ENCODE measurements at places on chromosomes 6 and 20.

DNA sequence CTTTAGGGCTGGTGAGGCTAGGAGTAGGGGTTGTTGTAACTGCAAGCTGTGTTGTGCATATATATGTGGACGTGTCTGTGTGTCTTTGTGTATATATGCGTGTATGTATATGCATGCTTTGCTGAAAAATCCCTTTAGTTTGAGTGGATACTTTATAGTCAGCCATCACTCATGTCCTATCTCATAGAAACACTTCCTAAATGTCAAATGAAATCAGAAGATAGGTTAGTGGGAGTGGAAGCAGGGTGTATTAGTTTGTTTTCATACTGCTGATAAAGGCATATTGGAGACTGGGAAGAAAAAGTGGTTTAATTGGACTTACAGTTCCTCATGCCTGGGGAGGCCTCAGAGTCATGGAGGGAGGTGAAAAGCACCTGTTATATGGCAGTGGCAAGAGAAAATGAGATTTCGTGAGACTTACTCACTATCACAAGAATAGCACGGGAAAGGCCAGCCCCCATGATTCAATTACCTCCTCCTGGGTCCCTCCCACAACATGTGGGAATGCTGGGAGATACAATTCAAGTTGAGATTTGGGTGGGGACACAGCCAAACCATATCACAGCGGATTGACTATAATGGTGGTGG is 131.1 kb downstream of the JARID2 start:
- DNase-seq: no peak

GRCh38 chr6:146781836-146782235 is 183.1 kb downstream of the ADGB start:
- DNase-seq: no peak

GRCh38 chr6:40669343-40669742 is 82.2 kb upstream of the LRFN2 start:
- DNase-seq: peak; percentile 26

DNA sequence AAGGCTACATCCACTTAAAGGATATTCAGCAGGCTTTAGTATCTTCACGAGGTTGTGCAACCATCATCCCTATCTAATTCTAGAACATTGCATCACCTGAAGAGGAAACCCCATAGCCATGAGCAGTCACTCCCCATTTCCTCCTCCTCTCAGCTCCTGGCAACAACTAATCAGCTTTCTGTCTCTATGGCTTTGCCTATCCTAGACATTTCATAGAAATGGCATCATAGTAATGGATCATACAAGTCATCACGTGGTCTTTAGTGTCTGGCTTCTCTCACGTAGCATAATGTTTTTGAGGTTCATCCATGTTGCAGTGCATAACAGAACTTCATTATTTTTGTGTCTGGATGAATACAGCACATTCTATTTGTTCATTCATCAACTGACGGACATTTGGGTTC is 20.5 kb downstream of the SNAI1 start:
- no peak for DNase-seq

- DNase-seq: no peak
Measured at GRCh38 chr6:69816569-69816968, 19.8 kb upstream of the LMBRD1 start.

DNA sequence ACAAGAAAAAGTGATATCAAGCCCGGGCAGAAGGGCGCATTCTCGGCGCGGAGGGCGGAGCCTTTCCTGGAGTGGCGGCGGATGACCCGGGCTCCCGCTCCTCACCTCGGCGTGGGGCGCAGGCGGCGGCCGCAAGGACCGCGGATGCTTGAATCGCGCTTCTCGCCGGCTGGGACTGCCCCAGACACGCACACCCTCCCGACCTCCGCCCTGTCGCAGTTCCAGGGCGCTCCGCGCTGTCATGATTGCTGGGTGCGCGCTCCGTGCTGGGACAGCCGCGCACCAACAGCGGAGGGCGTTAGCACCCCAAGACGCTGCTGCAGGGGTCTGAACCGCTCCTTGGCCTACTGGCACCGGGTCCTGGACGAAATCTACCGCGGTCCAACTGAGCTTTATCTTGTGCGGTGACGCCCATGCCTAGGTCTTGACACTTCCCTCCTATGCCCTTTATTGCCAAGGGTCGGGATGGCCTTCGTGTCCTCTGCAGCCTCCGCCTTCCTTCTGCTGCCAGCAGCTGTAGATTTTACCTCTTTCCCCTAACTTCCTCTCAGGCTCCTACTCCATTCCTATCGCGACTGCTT is 43.3 kb downstream of the IRAK1BP1 start:
- no peak for DNase-seq

DNA sequence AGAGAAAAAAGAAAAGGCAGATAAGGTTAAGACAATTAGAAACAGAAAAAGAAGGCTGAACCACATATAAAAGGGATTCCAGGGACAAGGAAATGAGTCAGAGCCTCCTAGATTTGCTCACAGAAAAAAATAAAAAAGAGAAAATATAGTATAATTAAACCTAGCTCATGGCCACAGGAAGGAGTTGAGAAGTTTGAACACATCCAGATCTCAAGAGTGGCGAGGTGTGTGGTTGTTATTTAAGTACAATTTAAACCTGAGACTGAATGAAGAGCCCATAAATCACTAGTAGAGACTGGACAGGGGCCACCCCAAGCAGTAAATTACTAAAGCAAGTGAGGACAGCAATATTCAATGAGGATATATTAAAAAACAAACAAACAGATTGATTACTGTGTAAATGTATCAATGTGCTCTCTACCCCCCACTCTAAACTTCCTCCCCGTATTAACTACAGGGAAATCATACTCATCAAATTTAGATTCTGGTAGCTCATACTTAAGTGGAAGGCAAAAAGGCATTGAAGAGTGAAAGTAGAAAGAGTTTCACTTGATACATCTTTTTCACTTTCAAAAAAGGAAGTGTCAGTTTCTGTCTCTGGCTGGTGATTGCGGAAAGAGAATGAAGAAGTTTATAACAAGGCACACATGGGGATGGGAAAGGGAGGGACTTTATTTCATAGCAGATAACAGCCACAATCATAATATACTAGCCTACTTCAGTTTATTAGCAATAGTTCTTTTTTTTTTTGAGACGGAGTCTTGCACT is 49.3 kb upstream of the SCAF8 start:
- no peak for DNase-seq

GRCh38 chr6:137254966-137255365 is 35.8 kb upstream of the IFNGR1 start:
- DNase-seq: no peak

DNA sequence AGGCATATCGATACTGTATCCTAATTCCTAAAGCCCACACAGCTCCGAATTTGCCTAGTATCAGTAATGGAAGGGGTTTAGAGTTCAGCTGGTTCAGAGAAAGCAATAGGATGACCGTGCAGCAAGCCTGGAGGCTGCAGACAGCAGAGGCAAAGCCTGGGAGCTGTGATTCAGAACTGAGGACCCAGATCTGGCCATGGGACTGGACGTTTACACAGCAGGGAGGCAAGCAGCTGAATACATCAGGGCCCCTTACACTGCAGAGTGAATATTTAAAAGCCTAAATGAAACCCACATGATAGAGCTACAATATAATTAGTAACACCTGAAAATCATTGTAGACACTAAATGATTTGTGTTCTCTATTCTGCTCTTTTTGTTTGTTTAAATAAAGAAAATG is 38.0 kb downstream of the ELOVL2 start:
- no peak for DNase-seq

GRCh38 chr6:135329851-135330803 is 149.0 kb downstream of the MYB start:
- DNase-seq: no peak

DNA sequence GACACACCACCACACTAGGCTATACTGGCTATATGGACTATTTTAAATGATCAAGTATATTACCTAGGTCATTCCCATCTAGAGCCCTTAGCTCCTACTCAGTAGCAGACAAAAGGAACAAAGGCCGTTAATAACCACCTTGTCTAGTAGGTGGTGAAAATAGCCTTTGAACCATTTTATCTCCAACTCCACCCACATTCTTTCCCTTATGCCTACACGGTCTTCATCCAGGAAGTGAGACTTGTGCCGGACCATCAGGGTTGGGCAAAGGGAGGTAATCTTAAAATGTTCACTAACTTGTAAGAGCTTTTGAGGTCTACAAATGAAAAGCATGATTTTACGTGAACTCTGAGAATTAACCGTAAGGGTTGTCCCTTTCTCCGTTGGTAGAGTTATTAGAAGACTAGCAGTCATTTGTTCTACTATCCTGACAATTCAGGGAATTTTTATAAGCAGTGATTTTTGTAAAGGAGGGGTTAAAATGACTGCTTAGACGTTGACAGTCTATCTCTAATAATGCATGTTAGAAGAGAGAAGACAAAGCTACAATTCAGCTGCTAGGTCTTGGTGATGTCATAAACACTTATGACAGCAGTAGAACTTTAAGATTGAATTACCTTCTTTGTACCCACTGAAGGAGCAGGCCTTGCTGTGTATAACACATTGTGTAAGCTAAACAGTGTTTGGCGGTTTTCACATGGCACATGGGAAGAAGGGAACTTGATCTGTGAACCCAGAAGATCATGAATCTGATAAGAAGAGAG is 371.8 kb upstream of the JAG1 start:
- DNase-seq: no peak

DNA sequence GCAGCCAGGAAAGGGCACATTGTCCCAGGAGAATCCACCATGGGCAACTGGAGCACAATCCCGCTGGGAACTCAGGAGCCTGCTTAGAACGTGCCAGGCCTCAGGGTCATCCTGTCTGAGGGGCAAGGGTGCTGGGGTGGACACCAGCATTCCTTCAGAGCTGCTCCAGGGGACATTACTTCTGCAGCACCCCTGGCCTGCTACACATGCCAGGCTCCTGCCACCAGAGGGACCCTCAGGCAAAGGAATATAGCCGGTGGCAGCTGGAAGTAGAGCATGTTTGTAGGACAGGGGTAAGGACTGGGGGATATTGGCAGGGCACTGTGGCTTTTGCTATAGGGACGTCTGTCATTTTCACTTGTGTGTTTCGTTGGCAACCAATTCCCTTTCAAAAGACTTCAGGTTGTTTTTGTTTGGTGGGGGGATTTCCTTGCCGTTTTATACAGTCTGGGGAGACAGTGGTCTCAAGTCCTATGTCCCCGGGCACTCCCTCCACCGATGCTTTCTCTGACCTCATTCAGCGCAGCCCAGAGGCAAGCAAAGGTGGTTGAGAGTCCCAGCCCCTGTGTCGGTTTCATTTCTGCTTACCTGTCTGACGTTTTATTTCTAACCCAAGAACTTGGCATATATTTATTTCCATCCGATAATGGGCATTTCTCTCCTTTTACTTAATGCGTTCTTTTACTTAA is 130.8 kb downstream of the JPH2 start:
- DNase-seq: no peak

GRCh38 chr6:29760328-29760727 is 37.1 kb downstream of the HLA-F start:
- DNase-seq: no peak

- no peak for DNase-seq
Measured at GRCh38 chr20:63441136-63442099, 31.0 kb downstream of the KCNQ2 start.

GRCh38 chr6:132392792-132393191 is 8.5 kb downstream of the MOXD1 start:
- no peak for DNase-seq

DNA sequence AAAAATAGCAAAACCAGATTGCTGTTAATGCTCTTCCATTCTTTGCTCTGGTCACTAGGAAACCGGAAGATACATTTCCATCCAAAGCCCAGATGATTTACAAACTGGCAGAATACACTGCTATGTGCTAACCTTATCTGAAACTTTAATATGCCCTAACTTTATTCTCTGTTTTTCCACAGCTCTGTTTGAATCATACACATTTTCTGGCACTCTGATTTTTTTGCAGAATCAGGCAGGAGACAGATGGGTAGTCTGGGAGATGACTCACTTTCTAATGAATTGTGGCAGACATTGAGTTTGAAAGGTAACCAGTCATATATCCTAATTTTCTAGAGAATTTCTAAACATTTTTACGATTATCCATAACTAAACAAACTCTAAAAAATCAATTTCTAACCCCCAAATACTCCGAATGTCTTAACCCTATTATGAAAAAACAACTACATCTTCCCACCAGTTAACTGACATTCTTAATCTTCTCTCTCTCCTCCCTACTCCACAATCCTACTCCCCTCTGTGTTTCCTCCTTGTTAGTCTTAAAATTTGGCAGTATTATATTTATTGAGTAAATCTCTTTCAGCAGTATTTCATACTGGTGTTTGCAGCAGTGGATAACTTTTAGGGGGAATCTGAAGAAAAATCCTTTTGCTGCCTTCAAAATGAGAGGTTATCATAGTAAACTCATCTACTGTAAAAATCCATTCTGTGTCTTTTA is 63.5 kb downstream of the MAN1A1 start:
- peak; percentile 40 for DNase-seq

GRCh38 chr6:2403546-2403945 is 158.1 kb upstream of the GMDS start:
- DNase-seq: no peak

GRCh38 chr6:56862415-56863175 is 92.3 kb upstream of the BEND6 start:
- DNase-seq: no peak

GRCh38 chr6:41581381-41581991 is 35.3 kb downstream of the FOXP4 start:
- no peak for DNase-seq

- DNase-seq: no peak
Measured at GRCh38 chr6:69232911-69233448, 563.8 kb downstream of the LMBRD1 start.

- peak; percentile 53 for DNase-seq
Measured at GRCh38 chr20:35600993-35601973, 14.3 kb upstream of the SPAG4 start.

GRCh38 chr6:157236040-157236725 is 87.1 kb downstream of the TMEM242 start:
- DNase-seq: no peak

DNA sequence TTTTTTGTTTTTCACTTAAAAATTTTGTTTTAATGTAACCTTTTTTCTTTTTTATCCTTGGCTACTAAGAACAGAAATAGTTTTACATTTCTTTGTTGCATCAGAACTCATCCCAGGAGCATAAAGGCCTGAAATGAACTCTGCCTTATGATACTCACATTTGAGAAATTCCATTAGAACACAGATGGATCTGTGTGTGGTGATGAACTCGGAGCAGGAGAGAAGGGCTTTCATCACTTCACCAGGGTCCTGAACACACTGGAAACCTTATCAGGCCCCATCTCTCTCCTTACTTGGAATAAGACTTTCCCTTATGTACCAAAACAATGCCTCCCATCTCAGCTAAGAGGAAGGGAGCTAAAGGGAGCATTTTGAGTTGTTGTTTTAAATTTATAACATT is 139.4 kb downstream of the PHF3 start:
- DNase-seq: no peak

Data from hematopoietic multipotent progenitor cell treated with erythropoietin and hydrocortisone succinate and interleukin-3 and kit ligand, for 17 days (in vitro differentiated cells).